Mesothelial cell of epicardium (in vitro differentiated cells): ENCODE measurements at places on chromosomes 5 and 9.
A peak's percentile ranks its signal among the peaks of the same experiment; 100 is the strongest.

DNA sequence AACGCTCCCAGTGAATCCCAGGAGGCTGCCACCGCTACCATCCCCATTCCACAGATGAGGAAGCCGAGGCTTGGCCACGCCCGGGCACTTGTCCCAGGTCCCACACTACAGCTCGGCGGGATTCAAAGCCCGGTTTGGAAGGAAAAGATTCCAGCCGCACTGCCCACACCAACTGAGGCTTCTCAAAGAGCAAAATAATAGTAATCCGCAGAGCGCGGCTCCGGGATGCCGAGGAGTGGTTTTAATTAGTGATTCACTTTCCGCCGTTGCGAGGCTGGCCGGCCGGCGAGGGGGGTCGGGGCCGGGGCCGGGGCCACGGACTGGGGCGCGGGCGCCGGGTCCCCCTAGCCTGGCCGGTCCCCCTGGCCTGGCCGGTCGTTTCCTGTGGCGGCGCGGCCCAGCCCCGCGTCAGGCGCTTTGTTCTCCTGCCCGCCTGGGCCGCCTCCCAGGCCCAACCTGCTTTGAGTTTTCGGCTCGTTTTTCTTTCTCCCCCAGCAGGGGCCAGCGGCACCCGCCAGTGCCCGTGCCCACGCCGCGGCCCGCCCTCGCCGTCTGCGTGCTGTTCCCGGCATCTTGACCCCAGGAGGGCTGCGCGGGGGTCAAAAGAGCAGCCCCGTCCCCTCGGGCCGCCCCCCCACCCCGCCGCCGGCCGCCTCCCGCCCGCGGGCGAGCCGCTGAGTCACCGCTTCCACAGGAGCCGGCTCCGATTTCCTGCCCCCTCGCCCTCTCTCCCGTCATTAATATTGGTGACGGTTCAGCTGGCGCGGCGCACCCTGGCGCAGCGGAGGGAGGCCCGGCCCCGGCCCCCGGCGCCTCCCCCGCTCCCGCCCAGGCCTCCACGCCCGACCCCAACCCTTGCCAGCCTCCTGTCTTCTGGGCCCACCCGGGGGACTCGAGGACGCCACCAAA is 31.2 kb downstream of the FGF18 start:
- peak; percentile 42 for DNase-seq

GRCh38 chr9:912776-913175 is 63.7 kb upstream of the DMRT3 start:
- DNase-seq = no peak

- no peak for DNase-seq
These were observed 133.7 kb downstream of the ROR2 start for GRCh38 chr9:91816356-91816755.

GRCh38 chr9:110224583-110224982 is 16.6 kb upstream of the C9orf152 start:
- DNase-seq = no peak

- no peak for DNase-seq
These were observed 7.1 kb downstream of the LCN12 start for GRCh38 chr9:136958898-136959850.

GRCh38 chr5:100913298-100913697 is 10.2 kb upstream of the ST8SIA4 start:
- no peak for DNase-seq

DNA sequence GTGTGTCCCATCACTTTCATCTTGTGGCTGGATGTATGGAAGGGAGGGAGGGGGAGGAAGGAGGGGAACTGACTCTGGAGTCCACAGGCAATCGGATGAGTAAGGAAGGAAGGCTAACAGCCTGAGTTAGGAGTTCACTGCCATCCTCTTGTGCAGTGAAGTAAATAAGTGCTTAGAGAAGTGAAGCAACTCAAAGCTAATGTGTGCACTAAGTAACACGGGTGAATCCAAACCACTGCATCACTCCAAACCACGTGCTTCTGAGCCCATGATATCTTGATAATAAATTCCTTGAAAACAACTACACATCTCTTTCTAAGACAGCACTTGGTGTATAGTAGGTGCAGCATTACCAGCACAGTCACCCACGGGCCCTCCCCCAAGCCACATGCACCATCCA is 69.6 kb upstream of the OLFM1 start:
- no peak for DNase-seq

DNA sequence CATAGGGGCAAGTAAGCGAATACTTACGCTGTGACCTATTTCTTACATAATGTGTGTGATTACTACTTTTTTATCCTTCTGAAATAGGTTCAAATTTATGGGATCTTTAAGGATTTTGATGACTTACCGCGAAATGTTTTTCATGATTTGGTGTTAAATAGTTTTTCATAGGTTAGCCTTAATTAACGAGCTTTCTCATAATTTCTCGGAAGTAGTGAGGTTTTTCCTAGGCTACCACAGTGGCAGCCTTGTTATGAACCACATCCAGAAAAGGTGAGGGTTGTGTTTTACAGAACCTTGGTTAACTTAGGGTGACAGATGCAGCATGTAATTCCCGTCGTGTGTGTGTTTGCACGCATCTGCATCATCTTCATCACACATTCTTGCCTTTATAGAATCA is 1.3 kb downstream of the SH3GL2 start:
- DNase-seq = no peak

DNA sequence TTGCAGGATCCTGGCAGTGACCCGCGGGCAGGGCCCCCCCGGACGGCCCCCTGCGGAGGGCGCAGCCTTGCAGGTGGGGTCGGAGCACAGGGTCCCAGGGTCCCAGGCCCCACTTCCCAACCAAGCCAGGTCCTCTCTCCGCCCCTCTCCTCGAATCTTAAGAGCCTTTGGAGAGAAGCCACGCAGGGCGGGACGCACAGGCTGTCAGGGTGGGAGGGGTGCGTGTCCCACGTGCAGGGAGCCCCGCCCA is 18.4 kb upstream of the EGFL7 start:
- no peak for DNase-seq

DNA sequence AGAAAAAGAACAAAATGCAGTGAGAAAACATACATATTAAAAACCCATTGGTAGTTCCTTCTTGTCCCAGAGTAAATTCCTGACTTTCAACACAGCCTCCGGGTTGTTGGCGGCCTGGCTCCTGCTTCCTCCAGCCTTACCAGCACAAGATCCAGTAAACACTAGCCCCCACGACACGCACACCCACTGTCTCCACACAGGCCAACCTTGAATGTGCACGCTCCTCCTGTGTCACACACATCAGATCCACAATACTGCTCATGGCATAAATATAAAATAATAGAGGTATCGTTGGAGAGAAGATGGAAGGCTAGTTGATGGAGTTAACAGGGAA is 2.5 kb upstream of the SLC31A2 start:
- DNase-seq = no peak

DNA sequence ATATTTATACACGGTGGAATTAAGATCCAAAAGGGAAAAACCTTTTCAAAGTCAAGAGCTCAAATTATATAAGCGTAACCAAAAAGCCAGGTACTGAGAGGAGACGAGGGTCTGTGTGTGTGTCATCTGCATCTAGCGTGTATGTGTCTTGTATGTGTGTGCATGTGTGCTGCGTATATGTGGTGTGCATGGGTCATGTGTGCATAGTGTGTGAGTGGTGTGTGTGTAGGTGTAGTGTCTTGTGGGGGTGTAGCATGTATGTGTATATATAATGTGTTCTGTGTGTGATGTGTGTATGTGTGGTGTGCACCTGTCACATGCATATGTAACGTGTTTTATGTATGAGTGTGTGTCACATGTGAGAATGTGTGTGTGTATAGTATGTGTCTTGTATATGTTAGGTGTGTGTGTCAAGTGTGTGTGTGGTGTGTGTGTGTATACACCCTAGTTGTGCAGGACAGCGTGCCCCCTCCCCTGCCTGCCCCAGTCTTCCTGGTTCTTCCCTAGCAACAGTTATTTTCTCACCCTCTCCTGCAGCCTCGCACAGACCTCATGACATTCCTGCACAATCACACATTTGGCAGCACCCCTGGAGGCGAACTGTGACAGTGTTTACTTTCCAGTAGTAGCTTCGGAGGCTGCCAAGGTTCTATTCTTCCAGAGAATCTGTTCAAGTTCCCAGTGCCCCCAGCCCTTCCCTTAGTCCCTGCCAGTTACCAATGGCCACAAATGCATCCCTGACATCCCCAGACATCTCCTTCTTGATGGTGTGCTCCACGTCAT is 27.1 kb upstream of the TNIP1 start:
- DNase-seq = no peak

GRCh38 chr5:177610770-177611445 is 11.0 kb downstream of the B4GALT7 start:
- peak; percentile 25 for DNase-seq

- no peak for DNase-seq
These were observed 9.4 kb upstream of the SCGB3A2 start for GRCh38 chr5:147869112-147869511.

DNA sequence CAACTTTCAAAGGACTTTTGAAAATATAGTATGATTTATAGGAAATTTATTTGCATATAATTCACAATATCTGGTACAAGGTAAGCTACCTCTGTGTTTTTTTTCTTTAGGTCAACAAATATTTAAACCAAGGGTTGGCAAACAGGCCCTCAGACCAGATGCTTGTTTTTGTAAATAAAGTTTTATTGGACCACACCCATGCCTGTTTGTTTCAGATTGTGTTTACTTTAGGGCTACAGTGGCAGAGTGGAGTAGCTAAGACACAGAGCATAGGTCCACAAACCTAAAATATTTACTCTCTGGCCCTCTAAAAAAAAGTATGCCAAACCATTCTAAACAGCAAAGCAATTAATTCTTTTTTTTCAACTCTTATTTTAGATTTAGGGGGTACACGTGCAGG is 119.7 kb upstream of the CCDC152 start:
- DNase-seq = no peak

GRCh38 chr5:174745590-174746103 is 21.3 kb downstream of the MSX2 start:
- no peak for DNase-seq

- no peak for DNase-seq
These were observed 60.4 kb downstream of the RORB start for GRCh38 chr9:74557571-74557970.

GRCh38 chr9:96818533-96818932 is 35.8 kb downstream of the ZNF782 start:
- DNase-seq = no peak
